ENCODE measurements at places on chromosomes 6 and 20.

DNA sequence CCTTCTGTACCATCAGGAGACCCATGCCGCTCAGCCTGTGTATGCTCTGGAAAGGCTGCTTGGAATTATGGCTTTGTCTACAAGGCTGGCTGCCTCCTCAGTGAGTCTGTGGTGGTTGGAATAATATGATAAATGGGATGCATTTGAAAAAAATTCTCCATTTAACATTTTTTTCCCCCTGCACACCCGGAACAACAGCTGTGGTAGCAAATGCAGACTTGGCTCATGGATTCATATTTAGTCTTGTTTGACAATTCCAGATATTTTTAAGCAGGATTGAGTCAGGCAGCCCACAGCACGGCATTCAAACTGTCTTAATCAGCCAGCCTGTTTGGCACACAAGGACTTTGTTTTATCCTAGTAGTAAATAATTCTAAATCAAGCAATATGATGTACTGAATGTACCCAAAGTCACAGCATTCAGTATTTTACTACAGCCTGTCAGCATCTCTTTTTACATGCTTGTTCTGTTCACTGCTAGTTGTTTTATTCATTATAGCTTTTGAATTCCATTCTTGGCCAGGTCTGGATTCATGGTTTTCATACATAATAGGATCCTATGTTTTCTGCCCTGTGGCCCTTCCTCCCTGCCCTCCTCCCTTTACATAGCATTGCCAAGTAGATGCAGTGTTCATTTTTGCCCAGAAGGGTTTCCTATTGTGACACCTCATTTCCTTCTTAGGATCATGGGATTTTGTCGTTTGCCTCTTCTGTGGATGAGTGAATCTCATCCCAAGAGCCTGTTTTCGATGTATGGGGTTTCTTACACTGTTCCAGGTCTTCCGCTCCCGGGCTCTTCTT is 68.1 kb downstream of the LRRC1 start:
- DNase-seq: no peak

- no peak for DNase-seq
These were observed 24.2 kb upstream of the PNPLA1 start for GRCh38 chr6:36245572-36246061.

DNA sequence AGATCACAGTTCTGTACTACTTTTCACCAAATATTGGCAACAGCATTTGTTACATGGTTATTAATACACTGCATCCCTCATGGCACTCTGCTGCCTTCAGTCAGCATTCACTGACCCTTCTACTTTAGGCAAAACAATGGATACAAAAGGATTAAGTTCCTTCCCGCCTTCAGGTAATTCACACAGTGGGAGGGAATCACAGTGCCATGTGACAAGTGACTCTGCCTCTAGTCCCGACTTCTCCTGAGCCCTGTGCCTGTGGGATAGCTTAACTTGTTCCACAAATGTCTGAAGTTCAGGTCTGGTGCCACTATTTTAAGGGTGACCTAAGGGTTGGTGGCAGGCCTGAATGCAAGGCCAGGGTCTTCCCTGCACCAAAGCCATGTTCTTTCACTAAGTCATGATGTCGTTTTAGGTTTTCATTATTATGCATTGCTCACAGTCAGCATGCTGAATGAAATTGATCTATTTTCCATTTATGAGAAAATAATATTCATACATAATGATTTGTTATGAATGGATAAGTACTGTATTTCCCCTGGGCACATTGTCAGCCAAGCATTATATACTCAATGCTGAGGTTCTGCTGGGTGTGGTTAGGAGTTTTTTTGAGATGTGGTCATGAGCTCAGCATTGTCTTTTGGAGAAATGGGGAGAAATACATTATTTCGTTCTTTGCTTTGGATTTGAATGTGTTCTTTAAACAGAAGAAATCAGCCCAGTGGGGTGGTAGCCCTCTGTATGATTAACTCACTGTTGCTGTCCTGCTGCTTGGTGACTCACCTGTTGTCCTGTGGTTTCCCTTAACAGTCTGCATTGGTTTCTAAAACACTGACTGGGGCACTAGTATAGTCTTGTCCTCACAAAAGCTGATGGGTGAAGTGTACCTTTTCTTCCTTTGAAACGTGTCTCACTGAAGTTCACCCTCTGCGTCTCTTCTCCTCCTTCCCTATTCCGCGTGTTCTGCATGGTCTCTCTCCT is 66.4 kb downstream of the AFDN start:
- no peak for DNase-seq

- DNase-seq: no peak
These were observed 8.5 kb upstream of the FABP7 start for GRCh38 chr6:122770835-122771601.

DNA sequence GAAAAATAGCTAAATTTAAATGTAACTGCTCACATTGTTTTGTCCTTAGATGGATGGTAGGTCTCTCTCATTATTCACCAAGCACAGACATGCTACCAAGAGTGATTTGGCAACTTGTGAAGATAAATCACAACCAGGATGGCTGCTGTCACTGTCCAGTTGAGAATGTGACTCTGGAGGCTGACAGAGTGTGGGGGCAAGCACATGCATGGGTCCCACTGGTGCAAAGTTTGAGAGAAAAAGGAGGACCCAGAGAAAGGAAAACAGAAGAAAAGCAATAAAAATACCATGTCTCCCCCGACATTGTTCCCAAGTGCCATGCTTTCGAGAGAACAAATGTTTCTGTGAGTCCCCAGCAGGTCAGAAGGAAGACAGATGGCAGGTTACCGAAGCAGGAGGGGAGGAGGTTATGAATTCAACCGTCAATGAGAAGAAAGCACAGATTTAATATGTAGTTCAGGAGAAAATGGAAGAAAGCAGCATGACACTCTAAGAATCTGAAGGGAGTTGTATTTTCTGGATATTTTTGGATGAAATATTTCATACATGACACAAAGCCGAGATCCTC is 73.0 kb upstream of the TSHZ2 start:
- DNase-seq: no peak

- DNase-seq: no peak
These were observed 1.3 kb upstream of the DDR1 start for GRCh38 chr6:30882759-30883684.

- no peak for DNase-seq
These were observed 746 bp downstream of the BACH2 start for GRCh38 chr6:90295854-90296340.

GRCh38 chr20:18678549-18679419 is 90.9 kb downstream of the DTD1 start:
- no peak for DNase-seq

- DNase-seq: no peak
These were observed 448.6 kb upstream of the SOX4 start for GRCh38 chr6:21144928-21145327.

DNA sequence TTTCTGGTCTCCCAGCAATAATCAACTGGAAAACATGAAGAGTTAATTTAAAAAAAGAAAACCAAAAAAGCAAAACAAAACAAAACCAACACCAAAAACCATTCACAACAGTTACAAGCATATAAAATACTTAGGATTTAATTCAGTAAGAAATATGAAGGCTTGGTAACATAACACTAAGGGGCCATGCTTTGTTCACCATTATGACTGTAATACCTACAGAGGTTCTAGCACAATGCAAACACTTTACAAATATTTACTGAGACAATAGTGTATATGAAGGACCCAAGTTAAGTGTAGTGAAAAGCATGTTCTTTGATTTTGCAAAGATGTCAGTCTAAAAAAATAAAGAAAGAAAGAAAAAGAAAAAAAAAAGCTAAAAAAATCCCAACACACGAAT is 109.8 kb upstream of the EMILIN3 start:
- no peak for DNase-seq

GRCh38 chr6:9161731-9162130 is 726.4 kb upstream of the SLC35B3 start:
- no peak for DNase-seq

DNA sequence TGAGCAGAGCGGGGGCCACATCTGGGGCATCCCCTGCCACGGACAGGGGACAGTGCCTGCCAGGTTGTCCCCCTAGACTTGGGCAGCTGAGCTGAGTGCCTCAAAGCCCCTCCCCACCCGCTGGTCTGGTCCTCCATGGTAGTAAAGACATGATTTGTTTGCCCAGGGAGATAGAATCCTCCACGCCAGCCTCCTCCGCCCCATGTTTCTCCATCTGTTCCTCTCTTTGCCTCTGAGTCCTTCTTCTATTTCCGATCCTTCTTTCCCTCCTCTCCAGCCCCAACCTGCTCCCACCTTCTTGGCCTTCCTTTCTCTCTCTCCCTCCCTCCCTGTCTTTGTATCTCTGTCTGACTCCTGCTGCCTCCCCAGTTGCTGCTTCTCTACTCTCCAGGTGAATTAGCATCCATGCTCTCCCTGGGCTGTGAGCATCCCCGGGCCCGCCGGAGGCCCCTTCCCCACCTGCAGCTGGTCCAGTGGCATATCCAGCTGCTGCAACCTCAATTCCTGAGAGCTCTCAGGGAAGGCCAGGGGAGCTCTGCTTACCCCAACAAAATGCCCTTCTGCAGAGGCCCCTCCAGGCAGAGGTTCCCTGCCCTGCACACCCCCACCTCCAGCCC is 45.8 kb downstream of the CPNE5 start:
- DNase-seq: no peak

GRCh38 chr20:62191781-62192559 is 9.1 kb downstream of the MTG2 start:
- no peak for DNase-seq

GRCh38 chr6:166469426-166469961 is 86.8 kb upstream of the MPC1 start:
- no peak for DNase-seq

GRCh38 chr6:22827760-22828159 is 258.4 kb downstream of the HDGFL1 start:
- no peak for DNase-seq

- no peak for DNase-seq
These were observed 284.1 kb downstream of the CD109 start for GRCh38 chr6:73980096-73980495.

DNA sequence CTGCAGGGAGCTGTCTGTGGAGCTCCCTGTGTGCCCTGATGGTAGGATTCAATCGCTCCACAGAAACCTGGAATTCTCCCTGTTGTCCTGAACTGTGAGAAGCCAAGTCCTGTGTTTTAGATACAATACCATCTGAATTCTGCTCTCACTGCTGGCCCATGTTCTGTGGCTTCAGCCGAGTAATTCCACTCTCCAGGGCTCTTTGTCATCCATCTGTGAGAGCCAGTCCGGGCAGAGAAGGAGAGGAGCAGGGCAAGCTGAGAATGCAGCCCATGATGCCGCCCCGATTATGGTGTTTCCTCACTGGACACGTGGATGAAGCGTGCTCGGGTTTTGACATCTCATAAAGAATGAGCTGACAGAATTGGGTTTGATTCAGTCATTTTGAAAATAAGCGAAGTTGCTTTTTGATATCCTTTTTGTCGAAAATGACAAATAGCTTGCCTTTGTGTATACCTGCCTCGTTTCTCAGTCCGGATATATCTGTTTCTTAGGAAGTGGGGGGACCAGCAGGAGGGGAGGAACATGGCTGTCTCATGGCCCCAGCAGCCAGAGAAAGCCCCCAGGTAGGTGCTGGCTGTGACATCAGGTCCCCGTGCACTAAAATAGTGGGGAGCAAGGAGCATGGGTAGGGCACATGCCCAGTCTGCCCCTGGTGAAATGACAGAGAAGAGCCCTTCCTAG is 8.2 kb upstream of the CD93 start:
- no peak for DNase-seq

DNA sequence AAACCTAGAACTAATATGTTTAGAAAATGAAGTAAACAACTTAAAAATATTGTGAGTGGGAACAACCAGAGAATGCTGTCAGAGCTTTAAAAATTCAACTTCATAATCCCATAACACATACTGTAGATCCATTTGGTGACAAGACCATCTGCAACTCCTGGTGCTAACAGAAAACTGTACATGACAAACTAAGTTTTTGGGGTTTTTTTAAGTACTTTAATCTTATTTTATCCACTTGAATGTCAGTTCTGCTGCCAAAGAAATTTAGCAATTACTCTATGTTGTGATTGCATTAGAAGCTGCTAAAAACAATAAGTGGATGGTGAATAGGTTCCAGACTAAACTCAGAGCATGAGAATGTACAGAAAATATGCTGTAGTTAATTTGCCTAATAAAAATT is 345.4 kb downstream of the COL12A1 start:
- DNase-seq: no peak

- no peak for DNase-seq
These were observed 55.7 kb downstream of the LYRM4 start for GRCh38 chr6:5205035-5205507.

- no peak for DNase-seq
These were observed 4.9 kb upstream of the ADA start for GRCh38 chr20:44656448-44656847.

- DNase-seq: no peak
These were observed 9.7 kb downstream of the TGM3 start for GRCh38 chr20:2305479-2305878.

- DNase-seq: no peak
These were observed 26.4 kb upstream of the SALL4 start for GRCh38 chr20:51828762-51829161.

GRCh38 chr6:1053586-1053985 is 258.3 kb upstream of the FOXQ1 start:
- no peak for DNase-seq
